Stimulated activated naive CD4-positive, alpha-beta T cell treated with Interleukin-2 at 50 U/mL for 16 hours (primary cell): ENCODE measurements at places on chromosomes 11 and 22.

DNA sequence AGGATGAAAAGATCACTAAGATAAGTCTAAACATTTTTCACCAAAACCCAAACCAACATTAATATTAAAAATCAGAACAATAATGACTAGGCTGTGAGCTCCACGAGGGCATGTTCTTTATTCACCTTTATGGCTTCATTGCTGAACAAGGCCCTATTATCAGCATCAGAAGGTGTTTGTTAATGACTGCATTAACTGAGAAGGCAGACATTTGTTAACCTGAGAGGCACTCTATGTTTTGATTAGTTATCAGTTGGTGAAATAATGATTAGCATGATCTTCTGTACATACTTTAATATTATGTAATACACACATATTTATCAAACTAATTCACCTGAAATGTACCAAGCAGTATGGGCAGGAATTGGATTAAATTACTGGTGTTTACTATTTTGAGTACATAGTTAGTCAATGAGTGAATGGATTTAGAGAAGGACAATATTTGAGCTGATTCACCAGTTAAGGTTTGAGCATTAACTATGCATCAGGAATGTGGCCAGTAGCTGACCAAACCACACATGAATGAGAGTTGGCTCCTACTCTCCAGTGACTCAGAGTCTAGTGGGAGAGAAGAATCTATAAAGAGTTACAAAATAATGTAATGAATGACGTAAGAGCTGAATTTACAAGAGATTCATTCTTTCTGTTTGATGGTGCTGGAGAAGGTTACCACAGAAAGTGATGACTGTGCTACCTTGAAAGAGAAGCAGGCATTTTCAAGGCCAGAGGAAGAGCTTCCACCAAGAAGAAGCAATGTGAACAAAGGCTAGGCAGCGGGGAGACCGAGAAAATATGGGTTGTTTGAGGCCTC is 6.7 kb downstream of the IL18 start:
- DNase-seq: no peak

- no peak for DNase-seq
Observed at GRCh38 chr11:11208994-11209393, 144.1 kb downstream of the CSNK2A3 start.

GRCh38 chr11:72975778-72976521 is 161.7 kb downstream of the ATG16L2 start:
- no peak for DNase-seq

DNA sequence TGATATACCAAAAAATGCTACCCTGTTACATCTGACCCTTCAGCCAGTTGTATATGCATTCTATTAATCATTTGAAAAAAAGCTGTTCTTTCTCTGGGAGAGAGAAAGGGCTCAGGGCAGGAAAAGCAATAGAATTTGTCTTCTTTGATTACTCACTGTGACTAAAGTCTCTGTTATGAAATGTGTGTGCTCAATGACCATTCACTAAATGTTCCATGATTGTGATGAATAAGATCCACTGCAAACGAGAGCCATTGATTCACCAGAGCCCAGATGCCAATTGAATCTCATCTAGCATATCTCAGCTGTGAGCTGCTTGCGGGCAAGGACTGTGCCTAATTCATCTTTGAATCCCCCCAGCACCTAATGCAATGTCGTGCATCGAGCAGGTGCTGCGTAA is 184.3 kb downstream of the OPCML start:
- DNase-seq: no peak

DNA sequence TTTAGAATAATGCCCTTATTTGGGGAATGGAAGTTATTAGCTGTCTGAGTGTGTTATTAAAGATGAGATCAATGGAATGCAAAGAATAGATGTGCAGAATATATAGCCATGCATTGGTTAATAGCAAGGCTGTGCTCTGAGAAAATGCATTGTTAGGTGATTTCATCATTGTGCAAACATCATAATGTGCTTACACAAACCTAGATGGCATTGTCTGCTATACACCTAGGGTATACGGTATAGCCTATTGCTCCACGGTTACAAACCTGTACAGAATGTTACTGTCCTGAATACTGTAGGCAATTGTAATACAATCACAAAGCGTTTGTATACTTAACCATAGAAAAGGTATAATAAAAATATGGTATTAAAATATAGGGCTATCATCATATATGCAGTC is 25.5 kb downstream of the SLC5A12 start:
- no peak for DNase-seq

DNA sequence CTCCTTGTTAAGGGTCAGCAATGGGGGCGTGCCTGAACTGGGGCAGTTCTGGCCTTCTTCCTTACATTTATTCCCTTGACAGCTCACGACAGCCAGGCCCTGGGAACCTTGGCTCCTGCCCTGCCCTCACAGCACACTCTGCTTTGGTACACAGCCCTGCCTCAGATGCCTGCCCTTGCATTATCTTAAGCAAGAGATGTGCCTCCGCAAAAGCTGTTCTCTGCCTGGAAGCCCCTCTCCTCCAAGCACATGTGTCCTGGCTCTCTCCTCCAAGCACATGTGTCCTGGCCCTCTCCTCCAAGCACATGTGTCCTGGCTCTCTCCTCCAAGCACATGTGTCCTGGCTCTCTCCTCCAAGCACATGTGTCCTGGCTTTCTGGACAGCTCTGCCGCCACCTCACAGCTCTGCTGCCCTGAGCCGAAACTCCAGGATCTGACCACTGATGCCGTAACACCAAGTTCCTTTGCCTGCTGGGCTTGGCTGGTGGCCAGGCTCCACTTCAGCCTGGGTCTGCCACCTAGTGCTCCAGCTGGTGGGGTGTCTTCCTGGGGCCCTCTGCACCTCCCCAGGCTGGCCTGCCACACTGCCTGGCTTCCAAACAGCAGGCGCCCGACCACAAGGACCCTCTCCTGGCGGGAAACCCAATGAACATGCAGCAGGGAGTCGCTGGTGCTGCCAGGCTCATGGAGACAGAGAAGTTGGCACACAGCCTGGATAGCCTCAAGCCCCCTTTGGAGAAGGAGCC is 53.0 kb downstream of the SCUBE1 start:
- DNase-seq: no peak

DNA sequence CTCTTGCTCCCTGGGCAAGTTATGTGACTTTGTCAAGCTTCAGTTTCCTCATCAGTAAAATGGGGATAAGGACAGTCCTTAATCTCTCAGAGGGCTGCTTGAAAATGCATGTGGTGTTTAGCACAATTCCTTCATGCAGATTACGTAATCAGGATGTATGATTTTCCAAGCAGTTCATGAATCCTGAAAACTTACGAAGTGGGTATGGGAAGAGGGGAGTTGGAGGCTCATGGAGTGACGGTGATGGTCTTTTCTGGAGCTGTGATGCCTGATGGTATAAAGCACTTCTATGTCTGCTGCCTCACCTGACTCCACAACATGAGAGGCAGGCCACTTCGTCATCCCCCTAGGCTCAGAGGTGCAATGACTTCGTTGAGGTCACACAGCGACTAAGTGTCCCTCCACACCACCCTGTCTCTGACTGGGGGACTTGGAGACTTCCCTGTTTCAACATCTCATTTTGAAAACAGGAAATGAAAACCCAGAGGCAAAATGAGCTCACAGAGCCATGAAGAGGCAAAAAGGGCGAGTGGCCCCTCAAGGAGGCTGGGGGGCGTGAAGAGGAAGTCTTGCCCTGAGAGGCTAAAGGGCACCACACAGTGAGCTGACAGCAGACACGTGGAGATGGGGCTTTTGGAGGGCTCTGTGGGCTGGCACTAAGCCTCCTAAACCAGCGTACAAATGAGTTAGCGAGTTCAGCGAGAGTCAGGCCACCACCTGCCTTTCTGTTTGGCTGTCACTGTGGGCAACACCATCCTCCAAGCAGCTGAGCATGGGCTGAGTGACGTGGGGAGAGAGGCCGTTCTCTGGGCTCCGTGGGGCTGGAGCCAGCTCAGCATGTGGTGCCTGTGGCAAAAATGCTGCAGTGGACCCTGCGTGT is 10.1 kb downstream of the MCM5 start:
- DNase-seq: no peak
